WERI-Rb-1 (cell line): ENCODE measurements at places on chromosomes 3 and 15.

DNA sequence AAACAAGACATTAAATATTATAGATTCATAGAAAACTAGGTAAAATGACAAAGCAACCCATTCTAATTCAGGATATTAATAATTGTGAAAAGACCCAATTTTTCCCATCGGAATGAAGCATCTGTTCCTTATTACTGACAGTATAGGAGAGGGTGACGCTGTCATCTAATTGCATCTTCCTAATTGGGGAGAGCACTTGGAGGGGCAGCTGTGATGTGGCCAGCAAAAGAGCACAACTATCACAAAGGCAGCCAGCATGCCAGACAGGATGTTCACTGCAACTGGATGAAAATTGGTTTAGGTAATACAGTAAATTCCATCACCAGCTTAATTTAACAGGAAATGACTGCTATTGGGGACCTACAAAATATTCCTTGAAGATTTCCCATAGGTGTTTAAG, 21.9 kb upstream of the MINAR1 start:
- DNase-seq = no peak

DNA sequence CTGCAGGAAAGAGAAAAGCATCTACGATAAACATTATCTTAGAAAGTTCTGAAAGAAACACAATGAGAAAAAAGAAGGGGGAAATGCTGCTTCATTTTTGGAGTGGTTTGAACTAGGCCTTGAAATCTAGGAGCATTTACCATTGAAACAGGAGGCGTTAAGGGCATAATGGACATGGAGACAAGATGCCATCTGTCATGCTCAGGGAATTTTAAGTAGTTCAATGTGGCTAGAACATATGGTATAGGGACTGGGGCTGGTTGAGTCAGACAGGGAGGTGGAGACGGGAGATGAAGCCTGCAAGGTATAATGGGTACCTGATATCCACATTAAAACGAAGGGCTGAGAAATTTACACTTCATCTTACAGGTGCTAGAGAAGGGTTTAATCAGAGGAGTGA, 10.4 kb upstream of the PLAAT1 start:
- DNase-seq = peak; percentile 47

DNA sequence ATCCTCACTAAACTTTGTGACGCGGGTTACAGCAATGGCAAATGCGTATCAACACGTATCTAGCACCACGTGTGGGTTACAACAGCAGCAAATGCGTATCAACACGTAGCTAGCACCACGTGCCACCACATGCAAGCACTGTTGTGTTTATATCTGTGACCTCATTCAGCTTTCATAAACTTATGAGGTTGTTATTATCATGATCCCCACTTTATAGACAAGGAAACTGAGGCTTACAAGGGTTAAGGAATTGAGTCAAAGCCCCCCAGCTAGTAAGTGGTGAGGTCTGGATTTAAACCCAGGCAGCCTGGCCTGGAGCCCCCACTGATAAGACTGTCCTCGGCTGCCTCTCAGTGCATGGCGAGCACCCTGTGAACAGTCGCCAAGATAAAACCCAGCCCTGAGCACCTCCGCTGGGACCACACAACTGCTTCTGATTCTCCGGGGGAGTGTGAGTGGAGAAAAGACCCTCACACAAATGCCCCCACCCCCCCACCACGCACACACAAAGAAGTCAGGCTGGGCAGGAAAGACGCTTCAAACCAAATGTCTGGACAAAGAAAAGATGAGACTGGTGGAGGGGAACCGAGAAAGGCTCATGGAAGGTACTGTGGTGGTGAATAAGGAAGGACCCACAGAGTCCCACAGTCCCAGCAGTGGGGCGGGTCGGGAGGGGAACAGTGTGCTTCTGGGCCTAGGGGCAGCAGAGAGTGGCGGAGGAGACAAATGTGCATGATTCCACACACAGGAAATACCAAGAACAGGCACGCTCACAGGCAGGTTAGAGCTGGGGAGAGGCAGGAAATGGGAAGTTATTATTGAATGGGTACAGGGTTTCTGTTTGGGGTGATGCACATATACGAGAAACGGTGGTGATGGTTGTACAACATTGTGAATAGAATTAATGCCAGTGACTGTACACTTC, 173.4 kb downstream of the XXYLT1 start:
- no peak for DNase-seq

- DNase-seq = no peak
Measured at GRCh38 chr15:85037641-85038040, 56.0 kb downstream of the PDE8A start.

GRCh38 chr15:72671525-72671924, 14.5 kb downstream of the HIGD2B start:
- no peak for DNase-seq

DNA sequence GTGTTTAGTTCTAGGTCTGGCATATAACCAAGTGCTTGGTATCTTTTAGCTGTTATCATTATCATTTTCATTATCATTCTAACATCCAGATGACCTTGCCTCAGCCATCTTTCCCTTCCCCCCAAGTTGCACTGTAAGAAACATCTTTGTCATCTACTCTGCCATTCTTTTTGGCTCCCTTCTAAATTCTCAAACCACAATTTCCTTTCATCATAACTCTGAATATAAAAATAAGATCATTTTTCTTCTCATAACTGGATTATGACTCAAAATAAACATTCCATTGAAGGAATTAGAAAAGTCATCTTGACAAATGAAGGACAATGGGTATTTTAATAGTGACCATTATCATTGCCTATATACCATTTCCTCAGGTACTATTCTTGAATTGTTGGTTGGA, 786.2 kb downstream of the AGBL1 start:
- DNase-seq = no peak

DNA sequence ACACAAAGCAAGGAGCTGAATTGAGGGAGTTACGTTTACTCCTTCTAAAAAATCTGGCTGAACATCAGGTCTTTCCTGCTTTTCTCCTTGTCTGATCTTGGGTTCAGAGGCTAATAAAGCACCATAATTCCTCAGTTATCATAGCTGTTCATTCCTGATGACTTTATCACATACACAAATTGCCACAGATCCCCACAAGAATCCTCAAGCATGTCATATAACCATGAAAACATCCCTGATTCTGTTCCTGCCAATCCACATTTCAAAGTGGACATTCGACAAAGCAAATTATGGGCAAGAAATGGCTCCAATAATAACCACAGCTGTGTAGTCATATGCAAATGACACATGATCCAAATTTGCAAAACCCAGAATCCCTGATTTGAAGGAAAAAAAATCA, 321.3 kb downstream of the MEX3B start:
- DNase-seq = no peak

GRCh38 chr3:73029321-73029796, 32.1 kb upstream of the EBLN2 start:
- no peak for DNase-seq

DNA sequence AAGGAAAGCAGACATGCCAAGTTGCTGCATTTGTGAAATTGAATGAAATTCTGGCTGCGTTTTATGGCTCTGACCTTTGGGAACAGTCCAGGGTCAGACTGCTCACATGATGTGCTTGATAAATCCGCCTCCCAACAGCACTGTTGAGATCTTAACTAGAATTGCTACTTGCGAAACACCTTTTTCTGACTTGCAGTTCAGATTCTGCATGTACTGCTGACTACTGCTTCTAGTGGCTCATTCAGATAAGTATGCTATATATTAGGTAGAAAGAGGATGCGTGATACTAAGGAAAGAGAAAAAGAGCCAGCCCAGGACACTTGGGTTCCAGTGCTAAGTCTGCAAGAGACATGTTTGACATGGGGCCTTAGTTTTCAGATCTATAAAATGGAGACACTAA, 129.4 kb downstream of the LPP start:
- DNase-seq = no peak

DNA sequence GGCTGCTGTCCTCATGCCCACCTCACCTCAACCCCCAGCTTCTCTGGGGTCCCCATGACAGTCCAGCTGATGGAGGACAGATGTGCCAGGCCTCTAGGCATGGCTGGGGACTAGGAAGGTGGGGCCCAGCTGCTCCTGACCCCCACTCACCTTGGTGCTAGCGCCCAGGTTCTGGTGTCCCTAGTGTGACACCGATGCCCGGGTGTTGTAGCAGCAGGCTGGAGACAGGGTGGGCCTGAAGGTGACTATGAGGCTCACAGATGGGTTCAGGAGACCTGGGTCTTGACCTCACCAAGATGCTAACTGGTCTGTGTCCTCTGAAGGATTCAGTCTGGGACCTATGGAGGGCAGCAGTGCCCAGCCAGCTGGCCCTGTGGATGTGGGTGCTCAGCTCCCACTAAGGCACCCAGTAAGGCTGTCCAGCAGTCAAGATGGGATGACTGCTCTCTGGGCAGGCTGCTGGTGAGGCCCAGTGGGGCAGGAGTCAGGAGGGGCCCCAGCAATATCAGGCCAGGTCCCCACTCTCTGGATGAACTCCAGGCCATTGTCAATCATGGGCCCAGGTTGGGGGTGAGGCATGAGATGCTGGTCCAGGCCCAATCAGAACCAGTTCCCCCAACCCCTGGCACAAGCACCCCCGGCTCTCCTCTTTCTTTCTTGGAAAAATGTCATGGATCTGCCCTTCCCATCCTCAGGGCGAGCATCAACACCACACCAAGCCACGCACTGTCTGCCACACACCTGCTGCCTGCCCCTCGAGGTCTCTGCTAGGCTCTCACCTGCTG, 33.0 kb downstream of the ALDH1L1 start:
- DNase-seq = no peak

- no peak for DNase-seq
Measured at GRCh38 chr15:62809115-62809967, 233.2 kb upstream of the TPM1 start.

DNA sequence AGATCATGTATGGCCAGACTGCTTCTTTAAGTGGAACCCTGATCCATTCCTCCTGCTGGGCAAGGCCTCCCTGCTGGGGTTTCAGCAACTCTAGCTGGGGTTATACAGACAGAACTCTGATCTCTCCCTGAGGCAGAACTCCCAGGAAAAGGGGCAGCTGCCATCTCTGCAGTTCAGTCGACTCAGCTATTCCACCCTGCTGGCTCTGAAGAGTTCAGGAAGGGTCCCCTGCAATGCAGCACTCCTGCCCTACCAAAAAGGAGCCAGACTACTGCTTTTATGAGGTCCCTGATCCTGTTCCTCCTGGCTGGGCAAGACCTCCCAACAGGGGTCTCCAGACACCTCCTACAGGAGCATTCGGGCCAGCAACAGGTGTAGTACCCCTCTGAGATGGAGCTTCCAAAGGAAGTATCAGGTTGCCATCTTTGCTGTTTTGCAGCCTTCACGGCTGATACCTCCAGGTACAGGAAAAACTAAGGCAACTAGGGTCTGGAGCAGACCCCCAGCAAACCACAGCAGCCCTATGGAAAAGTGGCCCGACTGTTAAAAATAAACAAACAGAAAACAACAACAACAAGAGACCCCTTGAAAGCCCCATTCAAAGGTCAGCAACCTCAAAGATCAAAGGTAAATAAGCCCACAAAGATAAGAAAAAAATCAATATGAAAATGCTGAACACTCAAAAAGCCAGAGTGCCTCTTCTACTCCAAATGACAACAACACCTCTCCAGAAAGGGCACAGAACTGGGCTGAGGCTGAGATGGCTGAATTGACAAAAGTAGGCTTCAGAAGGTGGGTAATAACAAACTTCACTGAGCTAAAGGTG, 14.2 kb upstream of the CP start:
- DNase-seq = no peak

- no peak for DNase-seq
Measured at GRCh38 chr3:5270666-5271371, 83.3 kb downstream of the EDEM1 start.

DNA sequence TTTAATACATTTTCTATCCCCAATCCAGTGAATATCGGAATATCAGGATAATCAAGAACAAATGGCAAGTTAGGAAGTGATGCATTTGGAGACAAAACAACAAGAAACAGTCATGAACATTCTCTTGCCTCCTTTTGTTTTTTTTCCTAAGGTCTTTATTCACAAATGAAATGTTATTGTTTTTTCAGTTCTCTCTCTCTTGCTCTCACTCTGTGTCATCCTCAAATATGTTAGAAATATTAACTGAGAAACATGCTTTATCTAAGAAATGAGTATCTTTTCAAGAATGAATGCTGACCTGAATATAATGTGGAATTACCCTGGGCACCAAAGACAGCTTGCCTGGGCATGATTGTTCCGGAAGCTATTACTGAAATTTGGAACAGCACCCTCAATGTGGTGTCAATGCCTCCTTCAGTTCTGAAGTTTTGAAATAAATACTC, 51.3 kb downstream of the RBMS3 start:
- DNase-seq = no peak

GRCh38 chr3:139695426-139696313, 17.9 kb upstream of the NMNAT3 start:
- no peak for DNase-seq

GRCh38 chr3:120153294-120153693, 59.0 kb upstream of the GSK3B start:
- DNase-seq = no peak

GRCh38 chr3:64878362-64878761, 190.6 kb upstream of the ADAMTS9 start:
- DNase-seq = no peak

DNA sequence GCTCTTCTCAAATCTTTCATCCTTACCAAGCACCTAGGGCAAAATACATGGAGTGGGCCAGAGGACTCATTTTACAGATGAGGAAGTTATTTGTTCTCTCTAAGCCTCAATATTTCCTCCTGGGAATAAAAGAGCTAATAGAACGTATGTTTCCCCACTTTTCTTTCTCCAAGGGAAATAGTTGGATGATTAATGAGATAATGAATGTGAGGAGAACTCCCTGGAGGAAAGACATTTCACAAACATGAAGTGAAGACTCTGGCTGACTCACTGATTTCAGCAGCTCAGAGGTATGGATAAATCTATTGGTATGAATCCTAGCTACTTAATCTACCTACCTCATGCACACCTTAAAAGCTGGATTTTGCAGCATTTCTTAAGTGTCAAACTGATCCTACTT, 98.4 kb downstream of the ECT2 start:
- no peak for DNase-seq

DNA sequence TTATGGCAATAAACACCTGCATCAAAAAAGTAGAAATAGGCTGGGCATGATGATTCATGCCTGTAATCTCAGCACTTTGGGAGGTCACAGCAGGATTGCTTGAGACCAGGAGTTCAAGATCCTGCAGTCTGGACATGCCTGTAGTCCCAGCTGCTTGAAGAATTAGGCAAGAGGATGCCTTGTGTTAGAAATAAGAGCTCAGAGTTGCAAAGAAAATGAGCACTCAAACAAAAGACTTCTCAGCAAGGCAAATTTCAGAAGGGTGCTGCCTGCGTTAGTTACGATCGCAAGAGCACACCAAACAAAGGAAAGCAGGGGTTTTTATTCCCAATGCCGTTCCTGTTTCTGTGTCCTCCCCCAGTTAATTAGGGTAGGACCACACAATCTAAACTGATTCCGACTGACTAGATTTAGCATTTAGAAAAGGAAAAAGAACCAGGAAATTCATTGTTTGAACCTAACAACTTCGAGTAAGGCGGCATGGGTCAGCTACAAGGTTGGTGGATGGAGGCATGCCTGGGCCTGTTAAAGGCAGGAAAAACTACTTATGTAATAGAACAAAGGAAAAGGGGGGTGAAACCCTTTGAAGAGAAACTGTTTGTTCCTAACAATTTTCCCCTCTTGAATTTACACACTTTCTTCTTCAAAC, 55.5 kb downstream of the DLG1 start:
- no peak for DNase-seq

GRCh38 chr3:128052595-128053351, 536 bp downstream of the SEC61A1 start:
- DNase-seq = no peak

- no peak for DNase-seq
Measured at GRCh38 chr3:59791774-59792308, 742.0 kb upstream of the CFAP20DC start.
